ENCODE measurements at places on chromosomes 3 and 15.
A peak's percentile ranks its signal among the peaks of the same experiment; 100 is the strongest.

DNA sequence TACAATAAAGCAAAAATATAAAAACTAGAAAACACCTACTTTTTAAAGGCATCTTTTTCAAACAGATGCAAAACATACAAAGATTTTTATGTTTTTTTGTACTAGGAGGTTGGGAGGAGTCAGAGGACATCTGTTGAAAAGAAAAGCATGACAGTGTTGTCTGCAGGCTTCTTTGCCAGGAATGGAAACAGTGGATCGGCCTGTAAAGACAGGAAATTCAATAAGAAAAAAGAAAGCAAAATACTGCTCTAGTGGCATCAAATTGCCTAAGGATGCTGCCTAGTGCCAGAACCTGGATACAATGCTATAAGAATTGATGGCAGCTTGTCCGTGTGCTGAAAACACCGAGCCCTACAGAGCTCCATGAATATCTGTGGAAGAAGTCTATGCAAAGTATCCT lies 69.9 kb downstream of the TBC1D5 start:
- DNase-seq = no peak

DNA sequence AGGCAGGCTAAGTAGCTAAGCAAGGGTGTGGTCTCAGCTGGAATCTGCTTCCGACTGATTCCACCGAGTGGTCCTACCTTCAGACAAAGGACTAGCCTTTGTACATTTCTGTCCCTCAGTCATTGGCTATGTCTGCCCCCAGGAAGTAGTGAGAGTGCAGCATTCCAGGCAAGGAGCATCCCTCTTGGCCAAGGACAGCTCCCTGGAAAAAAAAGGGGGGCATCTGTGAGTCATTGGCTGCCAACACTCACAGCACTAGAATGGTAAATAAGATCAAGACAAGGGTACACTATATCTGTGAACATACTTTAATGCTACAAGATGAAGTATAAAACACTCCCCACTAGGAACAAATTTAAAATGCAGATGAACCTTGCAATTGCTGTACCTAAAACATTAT lies 66.8 kb downstream of the STAC start:
- DNase-seq = no peak

DNA sequence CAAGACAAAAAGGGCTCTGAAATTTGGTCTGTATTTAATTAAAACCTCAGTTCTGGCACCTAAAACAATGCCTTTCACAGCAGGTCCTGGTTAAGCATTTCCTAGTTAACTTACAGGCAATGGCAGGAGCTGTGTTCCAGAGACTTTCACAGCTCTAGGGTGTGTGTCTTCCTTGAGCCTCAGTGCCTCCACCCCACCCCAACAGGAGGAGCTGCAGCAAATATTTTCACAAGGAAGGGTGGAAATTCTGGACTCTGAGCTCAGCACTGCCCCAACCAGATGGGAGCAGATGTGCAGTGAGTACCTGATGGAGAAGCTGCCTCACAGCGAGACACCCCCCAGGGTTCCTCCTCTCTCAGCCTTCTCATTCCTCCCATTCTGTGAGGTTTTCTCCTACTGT lies 106.3 kb upstream of the SPATA12 start:
- DNase-seq = no peak

- DNase-seq = no peak
Measured at GRCh38 chr3:184177331-184177731, 2.7 kb downstream of the AP2M1 start.

DNA sequence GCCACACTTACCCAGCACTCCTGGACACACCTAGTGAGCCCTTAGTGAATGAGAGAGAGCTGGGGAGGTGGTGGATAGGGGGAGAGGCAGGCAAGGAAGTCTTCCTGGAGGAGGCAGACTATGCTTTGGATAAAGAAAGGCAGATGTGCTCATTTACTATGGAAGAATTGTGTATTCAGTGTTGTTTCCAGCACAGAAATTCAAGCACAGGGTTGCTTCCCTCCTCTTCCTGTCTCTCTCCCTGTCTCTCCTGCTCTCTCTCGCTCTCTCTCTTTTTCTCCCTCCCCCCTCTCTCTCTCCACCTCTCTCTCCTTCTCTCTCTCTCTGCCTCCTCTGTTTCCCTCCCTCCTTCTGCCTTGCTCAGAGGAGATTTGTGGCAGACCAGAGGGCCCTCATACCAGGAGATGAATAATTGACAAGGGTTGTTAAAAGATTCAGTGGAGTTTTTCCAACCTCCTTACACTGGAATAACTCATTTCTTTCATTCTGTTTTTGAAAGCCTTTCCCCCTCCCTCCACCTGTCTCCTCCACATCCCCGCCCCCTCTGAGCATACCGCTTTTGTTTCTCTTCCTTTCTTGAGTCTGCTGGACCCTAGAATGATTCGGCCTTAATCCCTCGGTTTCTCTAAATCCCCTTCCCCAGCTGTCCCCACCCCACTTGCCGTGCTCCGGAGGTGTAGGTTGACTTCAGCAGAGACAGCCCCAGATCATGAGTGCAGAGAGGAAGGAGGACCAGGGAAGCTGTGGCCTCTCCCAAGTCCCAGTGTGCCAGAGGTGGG lies 65.6 kb downstream of the CCDC33 start:
- no peak for DNase-seq

GRCh38 chr15:83436513-83437158 lies 10.5 kb upstream of the SH3GL3 start:
- no peak for DNase-seq

DNA sequence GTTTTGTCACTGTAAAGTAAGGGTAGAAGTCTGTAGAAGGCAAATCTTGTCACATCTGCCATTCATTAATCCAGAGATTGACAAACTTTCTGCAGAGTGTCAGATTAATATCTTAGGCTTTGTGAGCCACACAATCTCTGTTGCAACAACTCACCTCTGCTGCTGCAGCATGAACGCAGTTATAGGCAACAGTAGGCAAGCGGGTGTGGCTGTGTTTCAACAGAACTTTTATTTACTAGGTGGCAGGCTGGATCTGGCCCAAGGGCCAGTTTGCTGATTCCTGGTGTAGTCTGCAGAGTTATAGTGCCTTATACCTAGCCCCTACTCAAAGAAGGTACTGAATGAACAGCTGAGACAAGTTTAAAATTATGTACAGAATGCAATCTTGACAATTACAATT lies 396.7 kb downstream of the FOXP1 start:
- DNase-seq = no peak

DNA sequence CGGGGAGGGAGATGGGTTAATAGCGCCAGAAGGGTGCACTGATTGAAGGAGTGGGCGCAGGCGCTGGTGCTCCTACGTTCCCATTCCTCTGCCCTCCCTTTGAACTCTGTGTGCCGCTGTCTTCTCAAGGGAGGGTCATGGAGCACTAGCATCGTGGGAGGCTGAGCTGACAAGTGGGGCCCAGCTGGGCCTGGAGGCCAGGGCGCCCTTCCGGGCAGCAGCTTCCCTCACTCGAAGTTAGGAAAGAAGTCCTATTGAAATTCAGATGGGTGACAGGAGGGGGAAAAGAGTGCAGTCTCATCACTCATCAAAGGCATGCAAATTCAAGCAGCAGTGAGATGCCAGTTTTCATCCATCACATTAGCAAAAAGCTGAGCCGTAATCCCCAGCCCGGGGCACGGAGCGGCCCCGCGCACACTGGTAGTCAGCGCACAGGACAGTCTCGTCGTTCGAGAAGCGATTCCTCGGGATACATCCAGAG lies 128.2 kb downstream of the LRRK1 start:
- DNase-seq = no peak

- DNase-seq = no peak
Measured at GRCh38 chr3:56320883-56321282, 147.4 kb downstream of the ERC2 start.

- DNase-seq = no peak
Measured at GRCh38 chr15:48859426-48859825, 18.5 kb upstream of the EID1 start.

- DNase-seq = no peak
Measured at GRCh38 chr15:66777596-66778313, 75.7 kb downstream of the SMAD6 start.

GRCh38 chr15:88954431-88955277 lies 41.5 kb upstream of the MFGE8 start:
- peak; percentile 39 for DNase-seq

DNA sequence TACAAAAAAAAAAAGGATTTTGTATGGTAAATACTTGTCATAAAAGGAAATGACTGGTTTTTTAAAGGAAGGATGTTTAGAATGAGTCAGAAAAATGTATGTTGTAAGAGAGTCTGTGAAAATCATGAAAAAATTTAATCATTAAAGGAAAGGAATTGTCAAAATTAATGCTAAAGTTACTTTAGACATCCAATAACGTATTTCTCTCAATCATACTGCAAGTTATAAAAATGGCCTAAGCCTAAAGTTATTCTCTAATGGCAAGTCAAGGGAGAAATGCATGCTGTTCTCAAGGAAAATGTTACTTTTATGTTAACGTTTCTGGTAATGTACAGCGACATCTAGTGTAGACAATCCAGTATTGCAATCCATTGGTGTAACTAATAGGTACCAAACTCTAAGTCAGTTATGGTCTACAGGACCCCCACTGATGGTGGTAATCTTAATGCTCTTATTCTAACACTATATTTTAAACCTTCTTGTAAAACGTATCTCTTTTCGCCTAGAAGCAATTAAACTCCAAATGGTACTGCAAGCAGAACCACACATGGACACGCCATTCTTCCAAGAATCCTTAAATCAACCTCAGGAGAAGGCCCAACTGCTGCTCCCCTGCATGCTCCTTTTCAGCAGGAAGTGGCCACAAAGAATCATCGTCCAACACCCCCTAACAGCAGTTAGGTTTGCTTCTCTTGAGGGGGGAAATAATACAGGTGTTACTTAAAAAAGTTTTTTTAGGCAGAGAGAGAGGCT lies 35.2 kb downstream of the NCEH1 start:
- no peak for DNase-seq

GRCh38 chr3:70728311-70728710 lies 415.9 kb upstream of the MDFIC2 start:
- DNase-seq = no peak

DNA sequence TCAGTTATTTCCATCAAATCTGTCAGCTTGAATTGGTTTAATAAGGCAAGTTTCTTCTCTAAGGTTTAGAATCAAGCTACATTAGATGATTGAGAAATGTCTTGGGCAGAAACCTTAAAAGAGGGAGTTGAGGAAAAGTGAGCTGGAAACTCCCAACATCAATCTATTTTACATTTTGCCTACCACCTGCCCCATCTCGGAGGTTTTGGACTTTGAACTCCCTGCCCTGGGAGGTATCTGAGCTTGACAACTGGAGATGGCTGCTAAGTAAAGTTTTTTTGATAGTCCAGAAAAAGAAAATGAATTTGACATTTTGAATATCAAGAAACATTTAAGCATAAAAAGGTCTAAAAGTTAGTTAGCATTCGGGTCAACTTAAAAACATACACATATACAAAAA lies 234.2 kb downstream of the NFKBIZ start:
- no peak for DNase-seq

DNA sequence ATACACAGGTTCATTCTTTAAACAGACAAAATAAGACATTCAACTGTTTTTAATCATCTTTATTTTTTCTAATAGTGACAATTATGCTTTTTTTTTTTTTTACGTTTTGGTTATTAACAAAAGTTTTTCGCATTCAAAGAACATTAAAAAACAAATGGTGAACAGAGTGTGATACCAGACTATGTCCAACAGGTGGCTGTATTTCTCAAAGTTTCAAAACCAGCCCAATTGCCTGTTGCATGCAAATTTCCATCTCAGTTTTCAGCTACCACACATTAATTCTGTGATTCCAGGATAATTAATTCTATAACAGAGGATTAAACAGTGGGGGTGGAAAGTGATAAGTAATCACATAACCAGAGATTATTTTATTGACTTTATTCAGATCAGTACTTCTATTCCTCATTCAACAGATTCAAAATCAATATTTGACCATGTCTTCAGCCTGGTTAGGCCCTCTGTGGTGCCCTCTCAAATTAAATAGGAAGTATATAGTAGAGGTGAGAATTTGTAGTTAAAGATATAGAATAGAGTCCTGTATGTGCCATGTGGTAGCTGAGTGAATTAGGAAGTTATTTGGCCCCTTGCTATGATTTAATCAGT lies 122.2 kb upstream of the DCBLD2 start:
- no peak for DNase-seq

DNA sequence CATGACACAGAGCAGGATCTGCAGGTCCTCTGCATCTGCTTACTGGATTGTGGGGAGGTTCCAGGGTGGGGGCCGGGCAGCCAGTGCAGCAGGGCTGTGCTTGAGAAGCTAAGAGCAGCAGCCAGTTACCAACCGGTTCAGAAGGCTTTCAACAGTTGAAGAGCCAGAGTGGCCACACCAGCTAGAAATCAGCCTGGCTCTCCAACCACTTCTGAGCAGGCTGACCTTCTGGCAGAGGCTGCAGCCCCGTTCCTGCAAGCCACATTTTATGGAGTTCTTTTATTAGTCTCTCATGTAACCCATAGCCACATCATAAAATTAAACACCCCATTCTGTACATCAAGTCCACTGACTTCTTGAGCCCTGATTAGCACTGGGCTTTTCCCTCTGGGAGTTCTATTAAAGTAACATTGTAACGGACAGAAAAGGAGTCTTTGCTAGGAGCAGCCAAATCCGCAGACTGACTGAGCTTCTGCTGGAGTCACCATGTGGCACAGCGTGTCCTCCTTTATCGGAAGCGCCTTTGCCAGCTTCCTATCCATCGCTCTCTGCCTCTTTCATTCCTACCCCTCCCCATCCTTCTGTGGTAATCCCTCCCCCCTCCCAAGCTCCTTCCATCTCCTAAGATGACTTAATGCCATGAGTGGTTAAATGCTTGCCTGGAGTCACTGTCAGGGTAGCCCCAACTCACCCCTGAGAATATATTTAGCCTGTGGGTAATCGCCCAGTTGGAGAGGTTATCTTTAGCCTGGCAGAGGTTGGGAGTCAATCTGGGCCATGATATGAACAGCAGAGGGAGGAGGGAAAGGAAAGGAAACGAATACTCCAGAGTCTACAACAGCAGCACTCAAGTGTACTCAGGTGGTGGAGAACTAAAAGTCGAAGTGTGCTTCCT lies 138.5 kb upstream of the HES1 start:
- DNase-seq = no peak

GRCh38 chr3:161051856-161052255 lies 53.3 kb downstream of the B3GALNT1 start:
- DNase-seq = no peak

GRCh38 chr3:162441716-162442115 lies 945.1 kb downstream of the OTOL1 start:
- DNase-seq = no peak

- DNase-seq = no peak
Measured at GRCh38 chr3:9059489-9060400, 96.5 kb upstream of the RAD18 start.

DNA sequence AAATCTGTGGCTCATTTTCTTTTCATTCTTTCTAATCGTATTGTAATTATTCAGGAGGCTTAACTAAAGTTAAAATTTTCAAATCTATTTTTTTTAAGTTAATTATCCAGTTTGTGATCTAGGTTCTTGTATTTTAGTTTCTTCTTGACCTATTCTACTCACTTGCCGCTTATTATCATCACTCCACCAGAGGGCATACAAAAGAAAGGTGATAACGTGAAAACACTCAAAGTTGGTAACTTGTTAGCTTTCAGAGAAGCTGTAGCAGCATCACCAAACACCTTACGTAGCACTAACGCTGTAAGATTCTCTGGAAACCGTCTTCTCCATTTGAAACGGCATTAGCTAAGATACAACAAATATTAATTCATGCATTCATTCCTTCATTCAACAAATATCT lies 4.8 kb downstream of the GNB4 start:
- DNase-seq = no peak

GRCh38 chr15:60392601-60392985 lies 5.2 kb downstream of the ANXA2 start:
- DNase-seq = no peak

GRCh38 chr15:79088426-79089205 lies 2.0 kb downstream of the RASGRF1 start:
- no peak for DNase-seq

All from hypothalamus (tissue), 51 donors.